ENCODE measurements at places on chromosomes 5 and 9.

DNA sequence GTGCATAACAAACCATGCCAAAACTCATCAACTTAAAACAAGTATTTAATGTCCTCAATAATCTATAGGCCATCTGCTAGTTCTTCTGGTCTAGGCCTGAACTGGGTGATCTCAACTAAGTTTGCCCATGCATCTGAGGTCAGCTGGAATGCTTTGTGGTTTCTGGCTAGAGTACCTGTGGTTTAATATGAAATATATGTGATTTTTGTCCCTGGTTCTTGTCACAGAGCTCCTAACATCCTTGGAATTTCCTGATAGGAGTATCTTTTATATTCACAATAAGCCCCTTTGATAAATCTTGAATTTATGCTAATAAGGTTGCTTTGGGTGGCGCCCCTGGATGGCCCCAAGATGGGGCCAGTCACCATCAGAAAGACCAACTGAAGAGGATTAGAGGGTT lies 535.9 kb downstream of the DNAH5 start:
- no peak for DNase-seq

DNA sequence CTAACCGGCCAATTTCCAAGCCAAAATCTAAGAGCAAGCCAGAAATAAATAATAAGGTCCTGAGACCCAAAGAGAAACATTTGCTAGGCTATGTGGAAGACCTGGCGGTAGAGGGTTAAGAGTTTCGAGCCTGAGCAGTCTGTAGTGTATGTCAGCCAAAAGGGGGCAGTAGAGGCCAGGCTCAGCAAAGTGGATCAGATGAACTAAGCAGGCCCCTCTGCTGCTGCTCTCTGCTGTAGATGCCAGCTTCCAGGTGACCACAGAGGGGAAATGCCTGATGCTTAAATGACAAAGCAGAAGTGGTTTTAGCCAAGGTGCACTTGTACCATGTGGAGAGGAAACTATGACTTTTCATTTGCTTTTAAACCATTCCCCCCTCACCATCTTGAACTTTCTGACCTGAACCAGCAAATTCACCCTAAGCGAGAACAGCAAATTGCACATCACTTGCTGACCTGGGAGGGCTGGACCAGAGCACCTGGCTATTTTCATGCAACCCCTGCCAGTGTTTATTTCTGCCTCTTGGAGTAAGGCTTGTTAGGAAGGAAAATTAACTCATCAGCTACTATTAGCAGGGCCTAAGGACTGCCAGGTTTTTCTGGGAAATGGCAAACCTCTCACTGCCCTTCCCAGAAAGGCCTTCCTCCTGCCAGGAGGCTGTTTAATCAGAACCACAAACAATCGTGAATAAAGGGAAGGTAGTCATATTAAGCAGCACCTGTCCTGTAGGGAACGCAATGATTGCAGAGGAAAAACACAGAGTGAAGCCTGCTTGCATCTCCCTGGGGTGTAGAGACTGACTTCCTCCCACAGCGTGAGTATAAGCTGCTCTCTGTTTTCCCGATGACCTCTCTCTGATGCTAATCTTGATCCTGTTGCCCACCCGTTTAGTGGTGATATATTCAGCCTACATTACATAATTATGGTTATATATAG lies 818.2 kb downstream of the TLR4 start:
- no peak for DNase-seq

- DNase-seq, result no peak
Measured at GRCh38 chr5:136620621-136621020, 255.3 kb upstream of the TRPC7 start.

GRCh38 chr5:126531543-126532120 lies 63.4 kb downstream of the ALDH7A1 start:
- DNase-seq, result no peak

- no peak for DNase-seq
Measured at GRCh38 chr5:93461756-93462155, 119.3 kb downstream of the NR2F1-AS1 start.

GRCh38 chr5:1204693-1205242 lies 3.4 kb downstream of the SLC6A19 start:
- DNase-seq, result no peak

GRCh38 chr5:154055201-154055600 lies 16.4 kb downstream of the MFAP3 start:
- DNase-seq, result no peak

DNA sequence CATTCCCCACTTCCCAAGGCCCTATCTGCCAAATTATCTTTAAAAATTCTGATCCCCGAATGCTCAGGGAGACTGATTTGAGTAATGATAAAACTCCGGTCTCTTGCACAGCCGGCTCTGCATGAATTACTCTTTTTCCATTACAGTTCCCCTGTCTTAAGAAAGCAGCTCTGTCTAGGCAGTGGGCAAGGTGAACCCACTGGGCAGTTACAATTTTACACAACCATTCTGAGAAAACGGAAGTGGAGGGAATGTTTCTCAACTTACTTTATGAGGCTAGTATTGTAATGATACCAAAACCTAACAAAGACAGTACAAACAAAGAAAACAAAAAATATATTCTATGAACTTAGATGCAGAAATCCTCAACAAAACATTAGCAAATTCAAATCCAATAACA lies 100.0 kb downstream of the MCTP1 start:
- DNase-seq, result no peak

DNA sequence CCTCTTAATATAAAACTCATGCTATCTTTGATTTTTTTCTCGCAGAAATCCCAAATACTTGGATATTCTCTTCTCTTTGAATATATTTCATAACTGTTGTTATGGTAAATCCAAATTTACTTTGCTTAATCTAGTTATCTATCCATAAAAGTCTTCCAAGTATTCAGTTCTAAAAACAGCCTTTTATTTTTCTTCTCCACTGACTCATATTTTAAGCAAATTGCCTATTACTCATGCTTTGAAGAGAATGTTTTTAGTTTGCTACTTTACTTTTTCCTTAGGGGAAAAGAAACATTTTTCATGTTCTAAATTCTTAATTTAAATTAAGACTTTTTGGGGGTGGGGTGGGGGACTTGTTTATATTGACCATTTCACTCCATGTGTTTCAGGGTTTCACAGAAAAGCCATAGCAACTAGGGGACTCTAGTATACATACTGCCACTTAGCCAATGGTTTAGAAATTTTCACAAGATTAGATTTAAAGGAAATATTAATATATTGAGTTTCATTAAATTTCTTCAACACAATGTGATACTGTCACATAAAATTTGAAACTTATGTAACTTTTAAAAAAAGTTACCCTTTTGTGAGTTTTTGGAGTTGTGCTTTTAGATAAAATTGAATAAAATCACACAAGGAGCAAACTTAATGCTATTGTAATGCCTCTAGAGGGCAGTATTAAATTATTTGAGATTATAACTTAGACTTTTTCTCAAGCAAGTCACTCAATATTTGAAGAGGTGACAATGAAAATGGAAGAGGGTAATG lies 545.8 kb upstream of the ARRDC3 start:
- DNase-seq, result no peak

DNA sequence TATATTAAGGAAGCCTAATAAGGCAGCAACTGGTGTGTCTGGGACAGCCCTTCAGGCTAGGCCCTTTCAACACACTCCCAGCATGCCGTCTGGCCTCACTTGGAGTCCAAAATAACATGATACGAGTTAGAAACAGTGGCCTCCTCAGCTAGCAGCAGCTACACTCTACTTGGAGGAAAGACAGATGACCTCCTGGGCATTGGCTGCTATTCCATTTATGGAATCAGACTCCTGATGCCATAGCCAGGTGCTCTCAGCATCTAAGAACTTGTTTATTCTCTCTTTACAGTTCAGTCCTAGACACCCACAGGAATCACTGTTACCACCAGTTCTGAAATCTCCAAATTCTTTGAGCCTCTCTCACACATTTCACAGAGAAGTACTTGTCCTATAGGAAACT lies 31.8 kb downstream of the RUSC2 start:
- no peak for DNase-seq

GRCh38 chr9:118595719-118596305 lies 773.4 kb downstream of the BRINP1 start:
- no peak for DNase-seq

DNA sequence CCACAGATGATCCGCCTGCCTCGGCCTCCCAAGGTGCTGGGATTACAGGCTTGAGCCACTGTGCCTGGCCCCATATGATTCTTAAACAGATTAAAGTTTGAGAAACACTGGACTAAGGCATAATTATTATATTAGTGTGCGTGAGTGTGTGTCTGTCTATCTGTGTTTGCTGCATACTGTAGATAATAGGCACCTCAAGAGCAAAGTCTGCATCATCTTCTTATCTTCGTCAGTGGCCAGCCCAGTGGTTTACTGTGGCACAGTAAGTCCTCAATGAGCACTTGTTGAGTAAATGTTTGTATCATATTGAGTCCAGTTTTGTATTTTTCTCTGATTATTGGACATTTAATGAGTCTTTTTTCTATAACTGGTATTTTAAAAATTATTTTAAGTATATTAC lies 81.7 kb downstream of the ITGA1 start:
- no peak for DNase-seq

DNA sequence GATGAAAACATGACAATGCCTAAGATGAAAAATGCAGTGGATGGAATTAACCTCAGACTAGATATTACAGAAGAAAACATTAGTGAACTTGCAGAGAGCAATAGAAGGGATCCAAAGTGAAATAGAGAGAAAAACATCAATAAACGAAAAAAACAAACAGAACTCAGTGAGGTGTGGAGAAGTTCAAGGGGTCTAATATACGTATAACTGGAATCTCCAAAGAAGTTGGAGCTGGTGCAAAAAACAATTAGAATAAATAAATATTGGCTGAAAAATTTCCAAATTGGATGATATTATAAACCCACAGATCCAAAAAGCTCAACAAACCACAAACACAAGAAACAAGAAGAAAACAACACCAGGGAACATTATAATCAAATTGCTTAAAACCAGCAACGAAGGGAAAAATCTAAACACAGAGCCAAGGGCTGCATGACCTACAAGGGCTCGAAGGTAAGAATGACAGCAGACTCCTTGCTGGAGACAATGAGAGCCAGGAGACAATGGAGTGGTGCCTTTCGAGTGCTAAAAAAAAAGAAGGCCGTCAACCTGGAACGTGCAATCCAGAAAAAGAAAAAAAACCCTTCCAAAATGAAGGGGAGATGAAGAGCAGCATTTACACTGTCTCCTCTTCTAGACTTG lies 11.8 kb downstream of the FAM163B start:
- DNase-seq, result no peak

- no peak for DNase-seq
Measured at GRCh38 chr5:95958310-95959014, 3.2 kb downstream of the ELL2 start.

DNA sequence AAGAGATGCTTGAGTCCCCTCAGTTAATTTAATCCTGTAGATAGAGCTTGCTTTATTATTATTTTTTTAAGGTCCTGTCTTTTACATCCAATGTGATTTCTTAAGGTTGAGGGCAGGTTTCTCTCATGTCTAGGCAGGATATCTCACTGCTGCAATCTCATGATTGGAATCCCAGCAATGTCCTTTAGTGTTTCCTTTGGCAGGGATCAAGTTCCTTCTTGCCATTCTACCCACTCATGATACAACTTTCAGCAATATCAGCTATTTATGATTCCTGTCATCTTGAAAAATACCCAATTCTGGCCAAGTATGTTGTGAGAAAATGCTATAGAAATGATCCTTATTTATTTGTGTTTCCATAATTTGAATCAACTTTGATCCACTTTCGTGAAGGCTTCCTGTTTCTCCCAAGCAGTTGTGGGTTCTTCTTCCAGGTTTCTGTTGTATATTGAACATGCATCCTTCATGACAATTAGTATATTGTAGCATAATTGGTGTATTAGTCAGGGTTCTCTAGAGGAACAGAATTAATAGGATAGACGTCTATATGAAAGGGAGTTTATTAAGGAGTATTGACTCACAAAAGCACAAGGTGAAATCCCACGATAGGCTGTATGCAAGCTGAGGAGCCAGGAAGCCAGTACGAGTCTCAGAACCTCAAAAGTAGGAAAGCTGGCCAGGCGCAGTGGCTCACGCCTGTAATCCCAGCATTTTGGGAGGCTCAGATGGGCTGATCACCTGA lies 18.4 kb upstream of the VPS13A start:
- no peak for DNase-seq

DNA sequence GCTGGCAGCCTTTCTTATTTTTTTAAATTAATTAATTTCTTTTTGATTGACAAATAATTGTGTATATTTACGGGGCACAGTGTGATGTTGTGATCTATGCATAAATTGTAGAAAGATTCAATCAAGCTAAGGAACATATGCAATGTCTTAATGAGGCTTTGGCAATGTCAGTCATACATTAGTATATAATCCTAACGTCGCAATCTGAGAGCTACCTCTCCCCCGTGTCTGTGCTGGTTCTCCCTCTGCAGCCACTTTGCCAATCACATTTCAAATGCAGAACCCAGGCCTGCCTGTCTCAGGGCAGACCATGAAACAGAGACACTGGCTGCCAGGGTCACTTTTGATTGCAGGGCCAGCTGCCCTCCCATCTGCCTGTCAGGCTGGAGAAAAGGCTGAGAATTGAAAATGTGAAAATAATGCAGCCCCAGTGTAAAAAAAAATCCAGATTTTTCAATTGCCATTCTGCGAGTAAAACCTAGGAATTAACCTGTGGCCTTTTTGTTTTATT lies 56.3 kb downstream of the SLC24A2 start:
- DNase-seq, result no peak

- DNase-seq, result no peak
Measured at GRCh38 chr9:21831841-21832509, 29.5 kb downstream of the MTAP start.

Data from stimulated activated CD8-positive, alpha-beta memory T cell treated with anti-CD3 and anti-CD28 coated beads, Interleukin-15, amount 100 ng/mL, for 4 hours (primary cell).